A549 treated with Mapracorat at 1 μM for 4 hours (cell line): ENCODE measurements at places on chromosomes 16 and 17. TPM values are rescaled to one million over a fixed set of nuclear protein-coding genes. Genes with fewer than 3 reads are reported as not detected.

KRTAP1-5 gene
- not detected in 5 replicates for total RNA-seq

PRSS27 gene
- total RNA-seq: 1.2 to 1.9 TPM (median 1.3 TPM) in 5 replicates

CACNG1 gene
- not detected in 5 replicates for total RNA-seq

TVP23A gene
- total RNA-seq: 0.06 to 0.16 TPM (median 0.07 TPM) in 5 replicates

FSCN2 gene
- total RNA-seq: 0.59 to 1.9 TPM (median 1.4 TPM) in 5 replicates

PLCG2 gene
- total RNA-seq: 2.4 to 5.0 TPM (median 4.1 TPM) in 5 replicates

PIPOX gene
- 0.26 to 0.28 TPM in 2 of 5 replicates, not detected in the others for total RNA-seq

HS3ST6 gene
- 1.5 to 3.1 TPM (median 2.8 TPM) in 5 replicates for total RNA-seq
